ENCODE measurements at places on chromosomes 12 and 14.

DNA sequence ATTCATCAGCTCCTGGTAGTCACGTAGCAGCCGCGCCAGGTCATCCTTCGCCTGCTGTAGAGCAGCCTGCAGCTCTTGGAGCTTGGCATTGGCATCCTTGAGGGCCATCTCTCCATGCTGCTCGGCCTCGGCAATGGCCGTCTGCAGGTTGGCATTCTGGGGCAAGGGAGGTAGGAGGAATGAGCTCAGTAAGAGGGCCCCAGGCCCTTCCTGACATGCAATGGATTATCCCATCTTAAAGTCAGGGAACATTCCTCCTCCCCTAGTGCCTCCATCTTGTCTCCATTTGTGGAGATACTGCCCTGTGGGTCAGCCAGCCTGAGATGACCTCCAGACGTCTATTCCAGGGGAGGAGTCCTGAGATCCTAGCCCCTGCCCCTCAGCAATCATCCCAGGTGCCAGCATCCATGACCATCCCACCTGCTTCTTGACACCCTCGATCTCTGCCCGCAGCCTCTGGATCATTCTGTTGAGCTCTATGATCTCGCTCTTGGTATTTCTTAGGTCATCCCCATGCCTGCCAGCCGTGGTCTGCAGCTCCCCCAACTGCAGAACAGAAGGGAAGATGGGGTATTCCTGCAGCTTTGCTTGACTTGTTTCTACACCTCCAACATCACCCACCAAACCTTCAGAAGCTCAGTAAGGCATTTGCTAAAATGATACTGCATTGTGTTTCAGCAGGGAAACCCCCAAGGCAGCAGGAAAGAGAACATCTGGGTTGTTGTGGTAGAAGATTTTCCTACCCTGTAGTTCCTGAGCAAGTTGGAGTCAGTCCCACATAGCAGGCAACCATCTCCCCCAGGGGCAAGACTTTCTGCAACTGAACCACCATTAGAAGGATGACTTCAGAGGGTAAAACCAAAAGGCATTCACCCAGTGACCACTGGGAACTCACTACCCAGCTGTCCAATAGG is 4.4 kb downstream of the KRT3 start:
- DNase-seq = no peak

DNA sequence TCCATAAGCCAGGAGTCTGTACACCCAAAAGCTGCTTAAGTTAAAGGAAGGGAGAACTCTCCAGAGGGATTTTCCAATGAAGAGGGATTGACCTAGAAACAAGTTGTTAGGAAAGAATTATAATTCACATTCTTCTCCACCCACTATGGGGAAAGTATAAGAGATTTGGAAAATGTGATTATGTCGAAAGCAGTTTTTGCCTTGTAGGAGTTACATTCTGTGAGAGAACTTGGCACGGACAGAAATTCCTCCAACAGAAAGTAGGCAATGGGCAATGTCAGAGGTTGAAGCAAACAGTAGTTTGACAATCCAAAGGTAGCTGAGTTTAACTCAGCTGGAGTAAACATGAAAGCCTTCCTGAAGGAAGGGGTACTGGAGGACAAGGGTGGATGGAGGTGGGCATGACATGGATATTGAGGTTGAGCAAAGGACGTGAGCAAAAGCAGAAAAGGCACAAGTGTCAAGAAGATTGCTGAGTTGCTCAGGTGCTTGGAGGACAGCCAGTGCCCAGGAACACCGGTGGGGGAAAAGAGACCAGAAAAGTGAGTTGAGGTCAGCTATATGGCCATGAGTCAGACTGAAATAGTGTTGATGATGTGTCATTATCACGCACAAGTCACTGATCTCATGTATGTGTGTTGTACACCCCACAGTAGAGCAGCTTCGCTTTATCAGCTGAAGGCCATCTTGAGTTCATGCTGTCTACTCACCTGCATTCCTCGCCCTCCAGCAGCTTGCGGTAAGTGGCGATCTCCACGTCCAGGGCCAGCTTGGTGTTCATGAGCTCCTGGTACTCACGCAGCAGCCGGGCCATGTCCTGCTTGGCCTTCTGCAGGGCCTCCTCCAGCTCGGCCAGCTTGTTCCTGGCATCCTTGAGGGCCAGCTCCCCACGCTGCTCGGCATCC is 4.0 kb downstream of the KRT5 start:
- DNase-seq = no peak

DNA sequence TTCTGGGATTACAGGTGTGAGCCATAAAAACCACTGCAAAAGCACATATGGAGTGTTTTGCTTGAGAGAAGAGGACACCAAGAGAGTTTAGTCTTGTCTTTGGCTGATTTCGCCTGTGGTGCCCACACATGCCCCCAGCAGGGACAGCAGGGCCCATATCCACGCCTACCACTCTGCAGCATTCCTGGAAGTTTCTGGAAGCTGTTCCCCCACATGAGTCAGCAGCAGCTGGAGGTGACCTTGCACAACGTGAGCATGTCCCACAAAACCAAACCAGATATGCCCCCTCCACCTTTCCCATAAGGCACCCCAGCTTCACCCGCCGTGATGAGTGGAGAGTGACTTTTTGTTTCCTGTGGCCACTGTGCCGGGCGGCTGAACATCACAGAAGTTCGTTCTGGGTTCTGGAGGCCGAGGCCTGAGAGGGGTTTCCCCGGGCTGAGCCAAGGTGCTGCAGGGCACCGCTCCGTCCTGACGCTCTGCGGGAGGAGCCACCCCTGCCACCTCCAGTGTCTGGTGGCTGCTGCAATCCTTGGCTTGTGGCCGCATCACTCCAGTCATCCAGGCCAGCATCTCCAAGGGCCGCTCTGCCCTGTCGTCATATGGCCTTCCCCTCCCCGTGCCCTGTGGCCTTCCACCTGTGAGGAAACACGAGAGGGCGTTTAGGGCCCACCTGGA is 4.7 kb downstream of the ASPG start:
- DNase-seq = no peak

DNA sequence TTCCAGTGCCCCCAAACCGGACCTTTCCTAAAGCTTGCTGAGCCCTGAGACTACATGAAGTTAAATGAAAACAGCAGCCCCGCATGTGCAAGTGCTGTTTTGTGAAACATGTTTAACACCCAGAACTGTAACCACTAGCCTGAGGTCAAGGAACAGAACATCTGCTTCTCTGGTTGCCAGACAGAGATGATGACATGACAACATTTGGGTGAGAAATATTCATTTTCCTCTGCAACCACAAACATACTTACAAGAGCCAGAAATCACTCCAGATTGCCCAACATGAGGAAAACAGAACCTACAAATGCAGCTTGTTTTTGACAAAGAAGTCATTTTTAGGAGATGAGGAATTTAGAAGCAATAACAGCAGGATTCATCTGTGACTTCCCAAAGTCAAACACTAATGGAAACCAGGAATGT is 110.4 kb downstream of the BCAT1 start:
- DNase-seq = peak; percentile 16

- DNase-seq = no peak
These were observed 83.5 kb downstream of the PAPOLA start for GRCh38 chr14:96585672-96586013.

GRCh38 chr14:92314182-92314581 is 8.8 kb upstream of the SLC24A4 start:
- no peak for DNase-seq

- DNase-seq = peak; percentile 31
These were observed 4.3 kb upstream of the MMP19 start for GRCh38 chr12:55847033-55847432.

DNA sequence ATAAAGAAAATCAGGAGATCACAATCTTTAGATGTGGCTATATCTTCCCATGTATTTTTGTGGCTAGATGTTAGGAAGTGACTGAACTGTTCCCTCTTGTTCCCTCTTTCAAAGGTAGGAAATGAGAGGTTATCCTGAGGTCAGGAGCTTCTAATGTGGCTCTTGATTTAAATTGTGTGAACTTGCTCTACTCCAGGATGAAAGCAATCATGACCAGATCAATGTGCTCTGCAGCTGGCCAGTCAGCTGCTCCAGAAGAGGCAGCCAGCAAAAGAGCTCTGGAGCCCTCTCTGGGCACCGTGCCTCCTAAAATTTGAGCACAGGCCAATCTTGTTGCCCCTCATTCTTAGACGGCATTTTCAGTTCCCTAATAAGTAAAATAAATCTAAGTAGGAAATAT is 32.0 kb downstream of the CDK17 start:
- DNase-seq = no peak

- no peak for DNase-seq
These were observed 134.2 kb downstream of the ESRRB start for GRCh38 chr14:76510181-76510580.

DNA sequence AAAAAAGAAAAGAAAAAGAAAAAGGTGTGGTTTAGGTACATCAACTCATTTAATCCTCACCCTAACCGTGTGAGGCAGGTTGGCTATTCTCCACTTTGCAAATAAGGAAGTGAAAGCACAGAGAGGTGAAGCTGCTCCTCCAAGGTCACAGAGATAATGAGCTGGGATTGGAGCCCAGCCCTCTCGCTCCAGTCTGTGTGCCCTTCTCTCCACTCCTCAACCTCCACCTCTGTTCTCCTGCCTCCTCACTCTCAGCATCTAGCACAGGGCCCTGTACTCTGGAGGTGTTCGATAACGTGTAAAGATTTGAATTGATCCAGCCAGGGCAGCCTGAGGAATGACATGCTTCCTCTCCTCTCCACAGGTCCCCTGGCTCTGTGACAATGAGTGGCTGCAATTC is 502.3 kb downstream of the TMEM132D start:
- no peak for DNase-seq

DNA sequence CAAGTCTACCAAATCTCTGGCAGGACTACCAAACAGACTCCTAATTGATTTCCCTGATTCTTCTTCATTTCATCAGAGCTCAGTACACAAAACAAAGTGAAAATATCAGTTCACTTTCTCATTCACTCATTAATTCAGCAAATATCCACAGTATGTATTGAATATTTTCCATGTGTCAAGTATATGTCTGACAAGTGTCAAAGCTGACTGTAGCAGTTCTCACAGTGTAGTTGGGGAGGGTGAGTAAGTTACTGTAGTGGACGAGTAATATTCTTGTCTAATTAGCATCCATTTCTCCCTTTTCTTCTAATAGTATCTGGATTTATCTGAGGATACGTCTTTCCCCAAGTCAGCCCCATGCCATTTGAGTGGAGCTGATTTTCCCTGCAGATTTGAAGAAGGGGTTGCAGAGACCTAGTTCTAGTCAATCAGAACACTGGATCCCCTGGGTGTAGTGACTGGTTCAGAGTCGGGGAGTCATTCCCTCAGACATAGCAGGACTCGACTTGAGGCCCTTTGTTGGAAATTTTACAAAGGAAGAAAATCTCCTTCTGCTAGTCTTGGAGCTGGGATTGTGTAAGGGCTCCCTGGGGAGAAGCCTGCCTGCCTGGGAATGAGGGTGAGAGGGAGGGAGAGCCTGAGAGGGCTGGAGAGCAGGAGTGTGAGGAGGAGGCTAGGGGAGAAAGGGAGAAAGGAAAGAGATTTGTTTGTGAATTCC is 51.4 kb downstream of the GRIP1 start:
- DNase-seq = no peak

GRCh38 chr14:56005191-56006053 is 112.8 kb upstream of the PELI2 start:
- no peak for DNase-seq

Measured in activated CD4-positive, alpha-beta T cell treated with anti-CD3 and anti-CD28 coated beads, Interleukin-2, amount 50 U/mL, for 48 hours (primary cell).